Natural killer cell treated with Interleukin-12 subunit alpha and Interleukin-12 subunit beta and Interleukin-15 and Interleukin-18, amount 100 ng/mL, for 72 hours (primary cell): ENCODE measurements at places on chromosomes 11 and 22. TPM values are rescaled to one million over a fixed set of nuclear protein-coding genes. Genes with fewer than 3 reads are reported as not detected.

GRCh38 chr11:42337786-42338455 lies 878.5 kb upstream of the LRRC4C start:
- DNase-seq: no peak

- no peak for DNase-seq
Measured at GRCh38 chr11:65776710-65777141, 4.0 kb downstream of the AP5B1 start.

- DNase-seq: no peak
Measured at GRCh38 chr22:50196256-50196655, 4.6 kb upstream of the SELENOO start.

- no peak for DNase-seq
Measured at GRCh38 chr11:20157728-20158127, 2.5 kb downstream of the DBX1 start.

Gene PRR33
- total RNA-seq: not detected

Gene KCNJ1
- not detected for total RNA-seq
